T47D (cell line): ENCODE measurements at places on chromosomes 11 and 22.

DNA sequence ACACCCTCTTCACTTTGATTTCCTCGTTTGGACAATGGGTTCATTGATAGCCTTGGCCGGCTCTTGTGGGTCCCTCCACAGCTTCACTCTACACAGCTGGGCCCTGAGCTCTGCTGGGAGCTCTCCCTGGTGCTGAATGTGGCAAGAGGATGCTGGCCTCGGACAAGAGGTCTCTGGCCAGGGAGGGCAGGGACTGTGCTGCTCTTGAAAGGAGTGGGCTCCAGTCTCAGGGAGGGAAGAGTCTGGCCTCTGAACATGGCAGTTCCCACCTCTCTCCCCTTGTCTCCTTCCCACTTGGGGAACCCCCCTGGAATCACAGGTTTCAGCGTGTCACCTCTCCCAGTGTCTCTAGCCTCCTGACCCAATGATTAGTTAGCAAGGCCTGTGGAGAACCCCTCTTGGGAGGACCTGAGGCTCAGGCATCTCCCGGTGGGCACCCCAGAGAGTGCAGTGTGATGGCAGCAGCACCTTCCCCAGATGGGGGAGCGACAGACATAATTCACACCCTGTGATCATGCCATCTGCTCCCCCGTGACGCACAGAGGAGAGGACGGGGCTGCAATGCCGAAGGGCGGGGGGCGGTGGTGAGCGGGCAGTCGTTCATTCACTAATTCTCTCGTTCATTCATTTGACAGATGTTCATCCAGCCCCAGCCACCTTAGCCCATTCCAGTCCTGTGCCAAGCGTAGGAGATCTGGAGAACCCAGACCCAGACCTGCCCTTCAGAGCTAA, 2.8 kb upstream of the CABP7 start:
- peak; percentile 81 for DNase-seq

DNA sequence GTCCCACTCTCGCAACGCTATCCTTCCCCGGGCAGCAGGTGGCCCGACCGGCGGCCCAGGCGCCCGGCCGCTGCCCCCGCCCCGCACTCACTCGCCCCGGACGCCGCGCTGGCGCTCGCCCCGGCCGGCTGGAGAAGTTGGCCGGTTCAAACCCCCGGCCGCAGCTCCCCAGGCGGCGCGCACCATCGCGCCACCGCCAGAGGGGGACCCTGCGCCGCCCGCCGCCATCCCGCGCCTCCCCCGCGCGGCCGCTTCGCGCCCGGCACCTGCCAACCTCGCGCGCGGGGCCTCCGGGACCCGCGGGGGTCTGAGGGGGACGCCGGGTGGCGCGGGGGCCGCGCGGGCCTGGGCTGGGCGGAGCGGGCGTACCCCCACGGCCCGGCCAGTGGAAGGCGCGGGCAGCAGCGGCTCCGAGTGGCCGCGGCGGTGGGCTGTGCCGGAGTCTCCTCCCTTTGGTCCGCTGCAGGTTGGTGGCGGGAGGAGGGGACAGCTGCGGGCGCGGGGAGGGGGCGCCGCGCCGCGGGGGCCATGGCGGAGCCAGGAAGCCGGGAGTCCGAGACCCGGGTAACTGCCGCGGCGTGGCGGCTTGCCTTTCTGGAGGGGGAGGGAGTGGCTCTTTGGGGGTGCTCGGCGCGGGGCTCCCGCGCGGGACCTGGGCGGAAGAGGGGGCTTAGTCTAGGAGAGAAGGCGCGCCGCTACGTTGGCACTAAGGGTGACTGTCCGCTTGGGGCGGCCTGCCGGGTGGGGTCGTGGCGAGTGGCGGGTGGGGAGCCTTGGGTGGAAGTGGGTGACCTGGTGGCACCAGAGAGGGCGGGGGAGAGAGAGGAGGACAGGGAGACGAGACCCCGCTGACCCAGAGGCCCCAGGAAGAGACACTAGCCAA, at the start of the genes MPST and TST:
MPST (plus strand) TSS at position 434 of the 883 bp plus-strand sequence; CDS start at position 529, 95 bp downstream.
TST (minus strand) TSS at position 139 of the 883 bp plus-strand sequence. CDS start 715 bp downstream, outside the sequence.
- peak; percentile 74 for DNase-seq

DNA sequence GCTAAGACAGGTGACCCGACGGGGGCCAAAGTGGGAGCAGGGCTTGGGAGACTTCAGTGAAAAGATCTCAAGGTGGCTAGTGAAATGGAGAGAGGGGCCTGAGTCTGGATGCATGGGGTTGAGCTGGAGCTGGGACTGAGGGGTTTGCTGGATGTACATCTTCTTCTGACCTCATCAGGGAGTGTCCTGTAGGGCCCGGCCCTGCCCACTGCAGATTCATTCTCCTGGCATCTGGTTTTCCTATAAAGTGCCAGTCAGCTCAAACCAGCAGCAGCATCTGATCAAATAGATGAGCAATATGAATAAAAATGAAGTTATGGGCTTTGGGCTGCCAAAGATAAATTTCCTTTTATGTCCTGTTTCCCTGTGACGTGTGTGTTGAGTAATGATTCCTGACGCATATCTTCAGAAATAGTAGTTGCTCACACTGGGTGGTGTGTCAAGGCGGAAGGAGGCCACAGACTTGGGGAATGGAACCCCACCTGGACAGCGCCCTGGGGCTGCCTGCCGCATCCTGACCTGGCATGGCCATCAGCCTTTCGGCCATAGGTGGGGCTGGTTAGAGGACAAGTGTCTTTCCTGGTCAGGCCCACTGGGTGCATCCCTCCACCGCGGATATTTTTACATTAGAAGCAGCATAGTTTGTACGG, 135.4 kb downstream of the OSBP2 start:
- DNase-seq = no peak

DNA sequence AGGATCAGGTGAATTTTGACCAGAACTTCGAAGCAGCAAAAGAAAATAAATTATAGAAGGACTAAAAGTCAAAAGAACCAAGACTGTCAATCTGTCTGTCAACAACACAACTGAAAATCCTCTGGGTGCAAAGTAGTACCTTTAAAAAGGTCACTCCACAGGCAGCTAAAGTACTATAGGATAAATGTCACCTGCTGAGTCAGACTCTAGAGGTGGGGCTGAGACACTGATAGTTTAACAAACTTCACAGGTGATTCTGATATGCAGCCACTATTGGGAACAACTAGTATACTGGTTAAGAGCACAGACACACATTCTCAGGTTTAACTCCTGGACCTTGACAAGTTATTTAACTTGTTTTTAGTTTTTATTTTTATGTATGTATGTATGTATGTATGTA, 107.3 kb downstream of the FCHSD2 start:
- no peak for DNase-seq

GRCh38 chr22:36237462-36238372, 1.6 kb downstream of the APOL2 start:
- no peak for DNase-seq

DNA sequence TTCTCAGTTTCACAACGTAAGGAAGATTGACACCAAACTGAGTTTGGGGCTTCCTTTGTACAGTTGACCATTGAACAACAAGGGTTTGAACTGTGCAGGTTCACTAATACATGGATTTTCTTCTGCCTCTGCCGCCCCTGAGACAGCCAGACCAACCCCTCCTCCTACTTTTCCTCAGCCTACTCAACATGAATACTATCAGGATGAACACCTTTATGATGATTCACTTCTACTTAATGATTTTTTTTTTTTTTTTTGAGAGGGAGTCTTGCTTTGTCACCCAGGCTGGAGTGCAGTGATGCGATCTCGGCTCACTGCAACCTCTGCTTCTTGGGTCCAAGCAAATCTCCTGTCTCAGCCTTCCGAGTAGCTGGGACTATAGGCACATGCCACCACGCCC, 14.6 kb downstream of the RBM4 start:
- DNase-seq = no peak

- no peak for DNase-seq
These were observed 65.2 kb downstream of the ZBTB16 start for GRCh38 chr11:114124601-114125144.

GRCh38 chr11:23680488-23681230, 816.2 kb upstream of the LUZP2 start:
- DNase-seq = no peak

DNA sequence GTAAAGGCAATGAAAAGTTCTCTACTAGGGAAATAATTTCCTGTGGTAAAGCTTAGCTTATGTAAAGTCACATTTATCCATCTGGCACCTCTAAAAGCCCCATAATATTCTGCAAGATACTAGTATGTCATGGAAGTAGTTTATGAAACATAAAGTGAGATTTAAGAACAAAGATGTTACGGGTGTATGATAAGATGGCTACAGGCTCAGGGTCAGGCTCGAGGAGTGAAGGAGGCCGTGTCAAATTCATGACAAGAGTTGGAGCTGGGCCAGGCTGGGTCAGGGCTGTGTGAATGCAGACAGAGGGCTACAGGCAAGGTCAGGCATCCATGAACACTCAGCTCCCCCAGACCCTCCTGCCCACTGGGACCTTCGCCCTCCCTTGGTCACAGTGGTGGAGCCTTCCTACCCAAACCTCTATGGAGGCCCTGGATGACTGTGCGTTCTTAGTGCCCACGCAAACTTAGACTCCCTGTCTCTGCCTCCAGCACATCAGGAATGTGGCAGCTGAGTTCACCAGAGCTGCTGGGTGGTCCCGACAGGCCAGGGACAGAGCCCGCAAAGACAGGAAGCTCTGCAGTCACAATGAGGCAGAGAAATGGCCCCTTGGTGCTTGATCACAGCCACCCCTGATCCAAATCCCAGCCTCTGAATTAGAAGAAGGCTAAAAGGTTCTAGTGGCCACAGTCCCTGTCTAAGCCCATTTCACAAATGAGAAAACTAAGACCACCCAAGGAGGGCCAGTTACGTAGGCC, 14.8 kb downstream of the IGLL5 start:
- no peak for DNase-seq

- DNase-seq = no peak
These were observed 9.6 kb upstream of the EED start for GRCh38 chr11:86234831-86235461.

- DNase-seq = no peak
These were observed 143.5 kb downstream of the MIAT start for GRCh38 chr22:26800858-26801257.

DNA sequence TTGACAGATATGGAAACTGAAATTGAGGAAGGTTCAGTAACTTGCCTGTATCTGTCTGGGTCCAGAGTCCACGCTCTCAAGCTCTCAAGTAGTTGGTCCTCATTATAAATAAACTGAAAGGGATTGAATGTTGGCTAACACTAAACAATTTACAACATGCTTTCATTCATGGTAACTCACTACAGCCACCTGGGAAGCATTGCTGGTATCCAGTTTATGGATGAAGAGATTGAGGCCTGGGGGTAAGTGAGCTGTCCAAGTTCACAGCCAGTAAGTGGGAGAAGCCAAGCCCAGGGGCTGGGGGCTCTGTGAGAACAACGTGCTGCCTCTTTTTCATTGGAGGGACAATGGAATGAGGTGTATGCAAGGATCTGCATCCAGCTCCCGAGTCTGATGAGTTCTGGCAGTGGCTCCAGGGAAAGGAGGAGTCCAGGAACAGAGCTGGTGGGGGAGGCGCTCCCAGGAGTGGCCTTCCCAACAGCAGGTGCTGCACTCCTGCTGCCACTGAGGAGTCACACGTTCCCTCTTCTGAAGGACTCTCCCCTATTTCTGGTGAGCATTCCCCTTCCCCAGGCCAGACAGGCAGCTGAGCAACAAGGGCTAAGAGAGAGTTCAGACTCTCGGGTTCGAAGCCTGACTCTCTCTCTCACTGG, 175.8 kb downstream of the CSNK2A3 start:
- no peak for DNase-seq

DNA sequence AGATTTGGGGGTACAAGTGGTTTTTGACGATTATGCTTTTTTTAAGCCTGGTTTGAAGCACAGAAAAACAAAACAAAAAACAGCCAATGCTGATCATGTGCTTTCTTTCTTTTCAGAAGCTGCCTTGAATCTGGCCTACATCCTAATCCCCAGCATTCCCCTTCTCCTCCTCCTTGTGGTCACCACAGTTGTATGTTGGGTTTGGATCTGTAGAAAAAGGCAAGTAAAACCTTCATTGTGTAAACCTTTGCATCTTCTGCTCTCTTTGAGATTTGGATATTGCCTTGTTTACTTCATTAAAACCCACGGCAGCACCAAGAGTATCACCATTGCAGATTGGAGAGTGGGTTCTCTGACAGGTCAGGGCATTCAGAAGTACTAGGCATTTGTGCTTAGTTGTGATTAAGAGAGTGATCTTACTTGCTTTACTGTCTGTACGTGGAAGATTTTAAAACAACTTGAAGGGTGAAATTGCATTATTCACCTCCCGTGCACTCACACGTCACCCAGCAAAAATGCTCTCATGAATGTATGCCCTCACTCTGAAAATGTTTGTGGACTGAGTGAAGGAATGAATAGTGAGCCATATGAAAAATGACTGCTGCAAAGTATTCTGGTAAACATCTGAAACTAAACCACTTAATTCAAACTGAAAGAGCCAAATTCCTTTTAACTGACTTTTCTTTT, 17.0 kb downstream of the LAYN start:
- DNase-seq = no peak
